Karpas-422 (cell line): ENCODE measurements at places on chromosomes 3 and 15.
A peak's percentile ranks its signal among the peaks of the same experiment; 100 is the strongest.

DNA sequence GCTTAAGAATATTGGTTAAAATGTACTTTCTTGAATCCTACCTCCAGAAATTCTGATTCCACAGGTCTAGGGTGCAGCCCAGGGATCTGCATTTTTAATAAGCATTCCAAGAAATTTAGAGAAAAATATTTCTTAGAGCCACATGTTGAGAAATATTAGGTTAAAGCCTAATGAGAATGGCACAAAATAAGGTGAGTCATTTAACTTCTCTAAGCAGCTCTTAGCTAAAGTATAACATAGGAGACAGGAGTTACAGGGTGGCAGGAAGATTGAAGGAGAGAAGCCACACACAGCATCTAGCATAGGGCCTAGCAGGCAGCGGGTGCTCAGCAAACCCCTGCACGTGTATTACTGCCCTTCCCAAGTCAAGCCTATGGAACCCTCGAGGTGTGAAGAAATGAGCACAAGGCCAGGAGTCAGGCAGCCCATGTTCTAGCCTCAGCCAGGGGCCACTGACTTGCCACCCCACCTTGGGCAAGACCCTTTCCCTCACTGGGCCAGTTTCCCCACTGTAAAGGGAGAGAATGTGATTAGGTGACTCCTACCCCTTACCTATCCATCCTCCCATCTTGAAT, 197.1 kb upstream of the TLE3 start:
- no peak overlapping the region for H3K27ac ChIP-seq
- H3K27me3 ChIP-seq, result no peaks in the 10 kb centered on the region
- no peak overlapping the region for H3K4me3 ChIP-seq
- DNase-seq, result no peak
- no peaks in the 10 kb centered on the region for H3K36me3 ChIP-seq

- no peak overlapping the region for H3K27ac ChIP-seq
- DNase-seq, result no peak
- H3K36me3 ChIP-seq, result no peaks in the 10 kb centered on the region
- no peaks in the 10 kb centered on the region for H3K4me1 ChIP-seq
- H3K27me3 ChIP-seq, result no peaks in the 10 kb centered on the region
- H3K4me3 ChIP-seq, result no peak overlapping the region
Measured at GRCh38 chr3:18729671-18730070, 304.5 kb upstream of the SATB1 start.

- H3K27me3 ChIP-seq, result no peaks in the 10 kb centered on the region
- DNase-seq, result no peak
- H3K4me1 ChIP-seq, result peaks cover 18% of the 10 kb centered on the region
- H3K36me3 ChIP-seq, result peaks cover 18% of the 10 kb centered on the region; the same call in 1 of the 2 replicates
Measured at GRCh38 chr3:33095436-33095835, 1.5 kb downstream of the GLB1 start.

GRCh38 chr3:100717637-100718487, 8.6 kb downstream of the TFG start:
- H3K27ac ChIP-seq, result no peak overlapping the region
- no peak for DNase-seq

DNA sequence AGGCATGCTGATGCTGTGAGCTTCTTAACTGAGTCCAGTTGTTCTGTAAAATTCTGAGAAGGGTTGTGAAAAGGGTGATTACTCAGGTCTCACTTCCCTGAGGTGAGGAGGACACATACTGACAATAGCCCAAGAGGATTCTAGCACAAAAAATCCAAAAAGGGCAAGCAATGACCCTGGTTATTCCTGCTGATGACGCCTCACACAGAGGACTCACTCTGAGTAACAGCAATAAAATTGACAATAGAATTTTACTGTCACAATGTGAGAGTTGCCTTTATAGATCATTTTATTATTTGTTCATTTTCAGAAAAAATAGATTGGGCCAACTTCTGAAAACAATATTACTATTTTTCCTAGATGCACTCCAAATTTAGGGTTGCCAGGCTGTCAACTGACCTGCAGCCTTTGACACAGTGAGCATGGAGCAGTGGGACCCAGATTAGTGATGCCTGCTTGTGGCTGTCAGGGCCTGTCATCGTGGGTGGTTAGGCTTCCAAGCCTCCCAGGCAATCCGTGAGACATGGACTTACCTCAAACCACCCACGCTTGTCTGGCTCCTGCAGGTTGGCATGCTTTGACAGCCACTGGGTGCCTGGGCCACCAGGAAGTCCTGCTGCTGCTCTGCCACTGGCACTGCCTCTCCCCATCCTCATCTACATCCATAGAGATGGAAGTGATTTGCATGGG, 396.0 kb upstream of the THBS1 start:
- no peaks in the 10 kb centered on the region for H3K4me1 ChIP-seq
- no peaks in the 10 kb centered on the region for H3K36me3 ChIP-seq
- no peaks in the 10 kb centered on the region for H3K27me3 ChIP-seq
- no peak for DNase-seq
- H3K27ac ChIP-seq, result no peak overlapping the region

DNA sequence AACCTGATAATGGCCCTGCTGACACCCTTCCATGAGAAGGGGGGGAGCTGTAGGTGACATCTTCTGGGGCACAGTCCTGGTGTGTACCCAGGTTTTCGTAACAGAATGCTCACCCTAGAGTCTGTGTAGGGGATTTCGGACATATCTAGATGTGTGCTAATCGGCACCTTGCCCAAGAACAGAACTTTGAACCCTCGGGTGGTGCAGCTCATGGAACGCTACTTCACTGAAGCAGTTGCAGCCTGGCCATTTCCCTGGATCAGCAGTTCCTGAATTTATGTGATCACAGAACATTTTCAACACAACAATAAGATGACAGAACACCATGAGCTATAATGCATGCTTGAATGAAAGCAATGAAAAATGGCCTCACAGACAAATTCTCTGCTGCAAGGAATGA, 57.5 kb upstream of the MUC13 start:
- H3K27ac ChIP-seq, result no peak overlapping the region
- H3K4me1 ChIP-seq, result peaks cover 7% of the 10 kb centered on the region; the same call in 1 of the 2 replicates
- H3K4me3 ChIP-seq, result no peak overlapping the region
- no peak for DNase-seq

DNA sequence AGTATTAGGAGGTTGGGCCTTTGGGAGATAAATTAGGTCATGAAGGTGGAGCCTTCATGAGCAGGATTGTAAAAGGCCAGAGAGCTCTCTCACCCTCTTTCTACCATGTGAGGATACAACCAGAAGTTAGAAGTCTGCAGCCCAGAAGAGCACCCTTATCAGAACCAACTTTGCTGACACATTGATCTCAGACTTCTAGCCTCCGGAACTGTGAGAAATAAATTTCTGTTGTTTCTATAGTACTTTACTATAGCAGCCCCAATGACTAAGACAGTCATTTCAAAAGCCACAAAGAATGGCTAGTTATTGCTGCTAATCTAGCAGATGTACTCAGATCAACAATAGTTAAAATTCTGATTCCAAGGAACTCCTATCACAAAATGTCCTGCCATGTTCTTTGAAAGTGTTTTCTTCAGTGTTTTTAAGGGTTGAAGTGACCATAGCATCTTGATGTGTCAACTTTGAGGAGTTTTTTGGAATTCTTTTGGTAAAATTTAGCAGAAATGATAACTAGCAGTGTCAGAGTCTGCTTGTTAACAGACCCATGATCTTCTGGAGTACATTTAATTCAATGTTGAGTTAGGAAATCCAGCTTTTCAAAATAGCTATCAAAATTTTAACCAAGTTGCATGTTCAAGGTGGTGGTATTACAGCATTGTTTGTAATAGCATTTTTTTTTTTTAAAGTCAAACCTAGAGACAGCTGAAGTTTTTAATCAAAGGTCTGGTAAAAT, 10.3 kb downstream of the DZIP3 start:
- H3K27me3 ChIP-seq, result no peaks in the 10 kb centered on the region
- H3K36me3 ChIP-seq, result no peaks in the 10 kb centered on the region
- H3K27ac ChIP-seq, result no peak overlapping the region
- no peak for DNase-seq

GRCh38 chr15:68354268-68354667, 76.7 kb downstream of the FEM1B start:
- peaks cover 3% of the 10 kb centered on the region; the same call in 1 of the 2 replicates for H3K27me3 ChIP-seq
- no peak for DNase-seq
- H3K27ac ChIP-seq, result no peak overlapping the region
- H3K4me3 ChIP-seq, result no peak overlapping the region
- H3K4me1 ChIP-seq, result no peaks in the 10 kb centered on the region

GRCh38 chr15:98620020-98620419, 28.3 kb upstream of the IGF1R start:
- H3K4me1 ChIP-seq, result no peaks in the 10 kb centered on the region
- H3K27me3 ChIP-seq, result no peaks in the 10 kb centered on the region
- H3K36me3 ChIP-seq, result no peaks in the 10 kb centered on the region
- H3K4me3 ChIP-seq, result no peak overlapping the region

GRCh38 chr3:10408680-10409079, 87.8 kb upstream of the SEC13 start:
- no peak overlapping the region for H3K4me3 ChIP-seq
- no peaks in the 10 kb centered on the region for H3K4me1 ChIP-seq
- no peak overlapping the region for H3K27ac ChIP-seq

GRCh38 chr3:127174284-127174683, 18.6 kb upstream of the PRR23E start:
- H3K4me1 ChIP-seq, result no peaks in the 10 kb centered on the region
- no peak overlapping the region for H3K4me3 ChIP-seq
- no peaks in the 10 kb centered on the region for H3K36me3 ChIP-seq
- no peak overlapping the region for H3K27ac ChIP-seq
- no peak for DNase-seq
- no peaks in the 10 kb centered on the region for H3K27me3 ChIP-seq

GRCh38 chr3:129595544-129596193, 10.8 kb downstream of the PLXND1 start:
- DNase-seq, result no peak
- no peak overlapping the region for H3K4me3 ChIP-seq
- peaks cover 12% of the 10 kb centered on the region; the same call in 1 of the 2 replicates for H3K4me1 ChIP-seq
- H3K27ac ChIP-seq, result no peak overlapping the region
- H3K36me3 ChIP-seq, result no peaks in the 10 kb centered on the region
- no peaks in the 10 kb centered on the region for H3K27me3 ChIP-seq

GRCh38 chr3:58151637-58152036, 59.1 kb downstream of the DNASE1L3 start:
- no peak for DNase-seq
- H3K27me3 ChIP-seq, result no peaks in the 10 kb centered on the region
- no peak overlapping the region for H3K4me3 ChIP-seq
- no peaks in the 10 kb centered on the region for H3K4me1 ChIP-seq

- DNase-seq, result no peak
- H3K4me1 ChIP-seq, result no peaks in the 10 kb centered on the region
- H3K27ac ChIP-seq, result no peak within 1 kb of the TSS
Measured at GRCh38 chr3:53846134-53846850, at the start of the genes CHDH and IL17RB. Gene CHDH, minus strand, starts transcription at chr3:53846419. Its CDS starts 22,411 bp downstream, at chr3:53824008. Gene IL17RB, plus strand, starts transcription at chr3:53846568. Its CDS starts 21 bp downstream, at chr3:53846589.

- no peak overlapping the region for H3K27ac ChIP-seq
- peak; percentile 55 for DNase-seq
- no peaks in the 10 kb centered on the region for H3K4me1 ChIP-seq
- H3K27me3 ChIP-seq, result no peaks in the 10 kb centered on the region
- H3K36me3 ChIP-seq, result no peaks in the 10 kb centered on the region
- H3K4me3 ChIP-seq, result no peak overlapping the region
Measured at GRCh38 chr3:8336456-8336855, 165.2 kb upstream of the LMCD1 start.

DNA sequence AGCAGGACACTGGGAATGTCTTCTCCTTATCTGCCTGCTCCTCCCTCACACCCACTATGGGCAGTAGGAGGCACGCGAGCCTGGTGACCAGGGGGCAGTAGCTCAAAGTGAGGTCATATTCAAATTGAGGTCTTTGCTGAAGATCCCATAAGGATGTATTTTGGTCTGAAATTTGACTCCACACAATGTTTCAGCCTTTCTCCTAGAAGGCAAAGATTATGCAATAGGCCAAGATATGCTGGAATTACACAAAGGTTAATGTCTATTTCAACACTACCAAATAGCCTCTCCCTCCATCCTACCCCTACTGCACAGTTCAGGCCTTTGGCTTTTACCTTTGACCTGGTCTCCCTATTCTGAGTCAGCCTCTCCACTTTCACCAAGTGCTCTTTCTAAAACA, 203.0 kb downstream of the TIGIT start:
- no peak overlapping the region for H3K27ac ChIP-seq
- no peaks in the 10 kb centered on the region for H3K4me1 ChIP-seq
- H3K4me3 ChIP-seq, result no peak overlapping the region
- H3K36me3 ChIP-seq, result no peaks in the 10 kb centered on the region
- H3K27me3 ChIP-seq, result no peaks in the 10 kb centered on the region

DNA sequence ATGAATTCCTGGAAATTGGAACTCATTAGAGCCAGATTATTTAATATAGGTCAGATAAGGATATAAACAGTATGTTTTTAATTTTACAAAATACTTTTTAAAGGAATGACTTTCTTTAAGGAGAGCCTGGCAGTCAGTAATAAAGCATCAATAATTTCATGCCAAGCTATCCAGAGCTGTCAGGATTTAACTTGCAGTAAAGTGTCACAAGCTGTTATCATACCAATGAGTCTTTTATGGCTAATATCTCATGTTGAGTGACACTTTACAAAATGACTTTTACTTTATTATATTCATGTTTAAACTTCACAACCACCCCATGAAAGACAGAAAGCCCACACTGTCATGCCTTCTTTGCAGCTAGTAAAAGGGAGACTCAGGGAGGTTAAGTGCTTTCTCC, 72.9 kb upstream of the C3orf49 start:
- H3K27ac ChIP-seq, result no peak overlapping the region
- H3K4me1 ChIP-seq, result no peaks in the 10 kb centered on the region
- no peak overlapping the region for H3K4me3 ChIP-seq
- no peaks in the 10 kb centered on the region for H3K36me3 ChIP-seq

DNA sequence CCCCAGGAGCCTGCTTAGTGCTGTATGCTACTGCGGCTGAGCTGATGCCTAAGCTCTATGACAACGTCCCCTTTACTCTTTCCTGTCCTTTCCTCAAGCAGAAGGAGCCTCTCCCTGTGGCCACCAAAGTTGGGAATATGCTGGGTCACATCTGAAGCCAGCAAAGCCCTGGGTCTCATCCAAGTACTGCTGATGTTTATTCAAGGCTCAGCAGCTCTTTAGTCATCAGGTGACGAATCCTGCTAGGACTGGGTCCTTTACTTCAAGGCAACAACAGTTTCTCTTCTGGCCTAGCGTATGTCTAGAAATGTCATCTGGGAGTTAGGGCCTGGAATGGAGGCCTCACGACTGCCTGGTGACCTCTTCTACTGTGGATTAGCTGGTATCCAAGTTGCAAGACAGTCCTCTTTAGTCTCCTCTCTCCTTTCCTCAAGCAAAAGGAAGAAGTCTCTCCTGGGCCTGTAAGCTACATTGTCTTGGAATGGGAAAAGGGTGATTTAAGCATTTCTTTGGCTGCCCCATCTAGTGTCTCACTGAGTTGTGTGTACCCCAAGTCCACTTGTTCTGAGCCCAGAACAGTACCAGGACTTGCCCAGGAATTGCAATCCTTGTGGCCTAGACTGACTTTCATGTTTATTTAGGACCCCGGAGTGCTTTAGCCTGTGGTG, 63.9 kb downstream of the TNFAIP8L3 start:
- H3K27ac ChIP-seq, result no peak overlapping the region
- no peaks in the 10 kb centered on the region for H3K36me3 ChIP-seq
- DNase-seq, result no peak
- no peaks in the 10 kb centered on the region for H3K4me1 ChIP-seq
